H1 (cell line): ENCODE measurements at places on chromosomes 7 and 10.

DNA sequence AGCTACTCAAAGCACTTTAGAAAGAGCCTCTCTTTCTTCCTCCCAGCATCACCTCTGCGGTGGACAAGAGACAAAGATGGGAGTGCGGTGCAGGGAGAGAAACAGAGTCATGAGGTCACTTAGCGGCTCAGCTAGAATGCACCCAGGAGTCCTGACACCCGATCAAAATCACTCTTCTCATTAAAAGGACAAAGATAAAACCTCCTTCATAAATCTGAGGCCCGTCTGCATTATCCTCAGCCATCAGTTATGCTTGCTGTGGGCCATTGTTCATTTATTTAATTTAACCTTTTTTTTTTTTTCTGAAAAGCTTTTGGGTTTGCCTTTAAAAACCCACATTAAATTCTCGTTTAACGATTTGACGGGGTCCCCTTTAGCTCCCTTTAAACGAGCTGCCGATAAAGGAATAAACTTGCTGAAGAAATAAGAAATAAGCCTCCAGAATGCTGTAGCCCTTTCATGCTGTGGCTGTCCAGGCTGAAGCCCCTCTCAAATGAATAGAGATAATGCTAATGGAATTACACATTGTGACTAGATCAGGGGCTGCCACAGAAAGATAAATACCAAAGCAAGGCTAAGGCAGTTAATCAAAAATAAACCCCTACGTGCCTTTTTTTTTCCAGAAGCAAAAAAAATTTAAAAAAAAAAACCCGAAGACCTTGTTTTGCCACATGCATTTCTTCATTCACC lies 16.1 kb upstream of the PLXNA4 start:
- DNase-seq = no peak

DNA sequence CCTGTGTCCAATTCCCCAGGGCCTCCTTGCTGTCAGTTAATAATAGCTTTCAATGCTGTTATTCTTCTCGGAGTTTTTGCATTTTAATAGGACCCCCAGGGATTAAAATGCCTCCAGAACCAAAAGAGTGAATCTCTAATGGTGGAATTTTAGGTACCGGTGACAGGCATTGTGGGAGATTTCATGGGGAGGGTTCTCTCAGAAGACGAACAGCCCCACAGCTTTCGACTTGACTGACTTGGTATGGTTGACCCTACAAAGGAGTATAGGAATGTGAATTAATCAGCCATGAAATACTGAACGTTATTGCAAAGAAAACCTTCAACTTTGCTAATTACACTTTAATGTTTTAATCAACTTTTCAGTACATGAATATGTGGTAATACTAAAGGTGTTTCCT lies 206.3 kb upstream of the FZD8 start:
- no peak for DNase-seq

- no peak for DNase-seq
Measured at GRCh38 chr7:90166153-90166552, 11.9 kb downstream of the STEAP1 start.

DNA sequence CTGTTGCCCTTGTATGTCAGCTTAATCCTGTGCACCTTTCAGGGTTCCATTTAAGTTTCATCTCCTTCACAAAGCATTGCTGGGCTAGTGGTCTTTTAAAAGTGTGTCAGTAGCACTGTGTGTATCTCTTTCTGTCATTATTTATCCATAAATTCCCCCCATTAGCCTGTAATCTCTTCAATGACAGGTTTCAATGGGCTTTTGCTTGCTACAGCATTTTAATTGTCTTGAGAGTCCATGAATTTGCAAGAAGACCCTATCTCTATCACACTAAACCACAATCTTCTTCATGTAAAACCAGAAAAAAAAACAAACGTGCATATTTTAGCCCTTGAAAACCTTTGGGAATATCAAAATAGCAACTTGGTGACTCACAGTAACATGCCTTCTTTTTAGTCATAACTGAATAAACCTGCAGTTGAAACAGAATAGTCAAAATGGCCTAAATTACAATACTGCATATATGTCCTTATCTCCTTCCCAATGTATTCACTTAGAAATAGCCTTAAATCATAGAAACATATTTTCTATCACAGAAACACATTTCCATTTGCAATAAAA lies 118.6 kb downstream of the PON1 start:
- no peak for DNase-seq

DNA sequence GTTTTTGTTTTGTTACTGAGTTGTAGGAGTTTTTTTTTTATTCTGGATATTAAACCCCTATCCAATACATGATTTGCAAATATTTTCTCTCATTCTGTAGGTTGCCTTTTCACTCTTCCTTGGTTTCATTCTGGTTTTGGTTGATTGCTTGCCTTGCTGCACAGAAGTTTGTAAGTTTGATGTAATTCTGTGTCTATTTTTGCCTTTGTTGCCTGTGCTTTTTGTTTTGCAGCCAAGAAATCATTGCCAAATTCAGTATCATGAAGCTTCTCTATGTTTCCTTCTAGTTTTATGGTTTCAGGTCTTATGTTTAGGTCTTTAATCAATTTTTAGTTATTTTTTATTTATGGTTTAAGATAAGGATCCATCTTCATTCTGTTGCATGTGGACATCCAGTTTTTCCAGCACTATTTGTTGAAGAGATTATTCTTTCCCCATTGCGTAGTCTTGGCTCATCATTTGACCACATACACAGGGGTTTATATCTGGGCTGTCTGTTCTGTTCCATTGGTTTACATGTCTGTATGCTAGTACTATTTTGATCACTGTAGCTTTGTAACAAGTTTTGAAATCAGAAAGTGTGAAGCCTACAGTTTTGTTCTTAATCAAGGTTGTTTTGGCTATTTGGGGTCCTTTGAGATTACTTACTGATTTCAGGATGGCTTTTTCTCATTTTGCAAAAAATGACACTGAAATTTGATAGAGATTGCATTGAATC lies 26.4 kb downstream of the BMPR1A start:
- DNase-seq = no peak
